NCI-H2081 (cell line): ENCODE measurements at places on chromosomes 6 and 20.

DNA sequence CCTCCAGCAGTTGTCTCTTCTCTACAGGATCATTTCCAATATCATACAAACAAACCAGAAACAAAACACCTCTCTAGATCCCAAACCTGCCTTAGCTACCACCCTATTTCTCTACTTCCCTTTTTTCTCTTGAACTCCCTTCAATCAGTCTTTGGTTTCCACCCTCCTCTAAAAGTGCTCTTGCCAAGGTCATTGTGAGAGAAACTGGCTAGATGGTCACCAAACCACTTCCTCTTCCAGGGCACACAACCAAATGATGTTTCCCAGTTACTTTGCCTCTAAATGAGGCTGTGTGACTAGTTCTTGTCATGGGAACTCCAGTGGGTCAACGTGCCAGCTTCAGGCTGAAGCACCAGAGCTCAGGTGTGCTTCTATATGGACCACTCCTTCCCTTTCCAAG, 85.8 kb upstream of the ARMC2 start:
- DNase-seq = no peak

DNA sequence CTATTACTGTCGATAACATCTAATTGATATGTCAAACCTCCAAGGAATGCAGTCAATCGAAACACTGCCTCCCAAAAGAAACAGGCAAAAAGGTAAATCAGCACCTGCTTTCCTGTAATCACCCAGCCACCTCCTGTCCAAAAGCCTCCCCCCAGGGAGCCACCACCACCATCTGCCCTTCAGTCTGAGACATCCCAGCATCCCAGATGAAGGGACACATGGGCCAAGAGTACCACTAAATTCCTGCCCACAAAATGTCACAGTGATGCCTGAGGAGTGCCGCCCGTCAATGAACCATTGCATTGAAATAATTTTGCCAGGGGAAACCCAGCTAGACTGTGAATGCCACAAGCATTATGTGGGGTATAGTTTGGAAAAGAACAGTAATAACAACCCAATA, 401.7 kb downstream of the ZFAND3 start:
- DNase-seq = no peak

DNA sequence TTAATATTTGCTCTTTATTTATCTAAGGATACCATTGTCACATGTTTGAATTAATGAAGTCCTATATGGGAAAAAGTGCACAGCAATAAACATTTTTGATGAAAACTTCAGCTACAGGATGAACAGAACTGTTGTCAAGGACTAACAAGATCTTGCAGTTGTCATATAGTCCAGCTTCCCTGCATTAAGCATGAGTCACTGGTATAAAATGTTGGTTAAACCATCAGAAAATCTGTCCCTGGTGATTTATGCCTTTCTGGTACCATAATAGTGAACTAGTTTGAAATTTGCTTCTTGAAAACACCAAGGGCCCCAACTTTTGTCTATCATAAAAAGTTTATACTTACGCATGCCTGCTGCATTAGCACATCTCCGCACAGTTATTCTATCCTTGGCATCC, 60.4 kb upstream of the RSPO3 start:
- DNase-seq = no peak

DNA sequence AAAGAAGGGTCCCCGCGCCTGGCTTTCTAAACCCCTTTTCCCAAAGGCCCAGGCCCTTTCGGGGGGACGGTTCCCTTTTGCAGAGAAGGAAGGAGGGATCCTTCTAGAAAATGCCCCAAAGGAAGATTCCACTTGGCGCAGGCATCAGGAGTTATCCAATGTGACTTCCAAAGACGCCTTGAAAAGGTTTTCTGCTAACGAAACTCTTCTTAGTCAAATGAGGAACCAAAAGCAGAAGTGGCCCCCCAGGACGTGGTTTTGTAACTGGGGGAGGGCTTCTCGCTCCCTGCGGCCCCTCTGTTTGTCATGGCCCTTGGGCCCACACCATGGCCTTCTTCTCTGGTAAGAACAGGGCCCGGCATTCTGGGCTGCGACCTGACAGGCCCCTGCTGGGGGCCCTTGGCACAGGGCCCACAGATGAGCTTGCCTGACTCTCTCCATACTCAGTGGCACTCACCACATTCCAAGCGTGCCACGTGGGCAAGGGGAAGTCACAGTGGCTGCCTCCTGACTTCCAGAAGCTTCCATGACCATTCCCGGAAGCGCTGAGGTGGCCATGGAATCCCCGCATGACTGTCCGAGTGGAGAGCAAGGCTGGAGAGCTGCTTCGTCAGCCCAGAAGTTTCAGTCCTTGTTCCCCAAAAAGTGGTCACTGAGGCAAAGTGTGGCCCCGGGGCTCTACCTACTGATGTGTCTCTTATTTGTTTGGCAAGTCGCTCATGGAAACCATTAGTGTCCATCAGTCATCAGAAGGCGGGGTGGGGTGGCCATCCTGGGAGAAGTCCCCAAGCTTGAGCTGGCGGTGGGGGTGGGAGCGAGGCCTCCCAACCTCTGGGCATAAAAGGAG, 834 bp upstream of the CTSZ start:
- DNase-seq = no peak
